ENCODE measurements at places on chromosomes 2 and 18. TPM values are rescaled to one million over a fixed set of nuclear protein-coding genes. Genes with fewer than 3 reads are reported as not detected.

GRCh38 chr2:144944546-144945220, 424.8 kb upstream of the ZEB2 start:
- no peak overlapping the region for H3K27ac ChIP-seq
- no peaks in the 10 kb centered on the region for H3K36me3 ChIP-seq
- no peak for DNase-seq
- peaks cover 3% of the 10 kb centered on the region for H3K4me1 ChIP-seq
- H3K27me3 ChIP-seq, result no peaks in the 10 kb centered on the region

SOX11 gene
- 0.93 TPM for total RNA-seq

- no peaks in the 10 kb centered on the region for H3K36me3 ChIP-seq
- H3K4me1 ChIP-seq, result no peaks in the 10 kb centered on the region
- no peak overlapping the region for H3K27ac ChIP-seq
- H3K4me3 ChIP-seq, result no peak overlapping the region
- H3K27me3 ChIP-seq, result peaks cover 22% of the 10 kb centered on the region
- no peak for DNase-seq
Observed at GRCh38 chr2:113869253-113869652, 20.6 kb upstream of the ACTR3 start.

GRCh38 chr2:85828725-85829124, 60.1 kb downstream of the ST3GAL5 start:
- H3K27ac ChIP-seq, result no peak overlapping the region
- peaks cover 10% of the 10 kb centered on the region for H3K4me1 ChIP-seq
- no peaks in the 10 kb centered on the region for H3K27me3 ChIP-seq

FSIP2 gene
- total RNA-seq, result 0.05 TPM

DNA sequence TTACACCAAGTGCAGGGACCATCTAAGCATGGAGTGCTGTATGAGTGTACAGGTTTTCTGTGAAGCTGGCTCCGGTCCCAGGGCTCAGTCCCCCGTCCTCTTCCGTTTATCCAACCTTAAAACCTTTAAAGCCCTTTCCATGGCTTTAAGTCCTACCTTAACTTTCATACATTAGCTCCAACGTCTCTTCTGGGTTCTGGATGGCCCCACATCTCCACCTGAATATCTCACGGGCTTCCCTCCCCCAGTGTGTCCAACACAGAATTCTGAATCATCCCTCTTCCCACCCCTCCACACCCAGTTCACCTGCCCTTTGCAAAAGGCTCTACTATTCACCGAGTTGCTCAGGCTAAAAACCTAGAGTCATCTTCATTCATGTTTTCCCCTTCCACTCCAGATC, 12.8 kb downstream of the ARHGAP25 start:
- no peaks in the 10 kb centered on the region for H3K4me1 ChIP-seq
- no peak for DNase-seq
- H3K27me3 ChIP-seq, result peaks cover 8% of the 10 kb centered on the region
- H3K36me3 ChIP-seq, result no peaks in the 10 kb centered on the region
- H3K4me3 ChIP-seq, result no peak overlapping the region
- no peak overlapping the region for H3K27ac ChIP-seq

- H3K4me1 ChIP-seq, result peaks cover 30% of the 10 kb centered on the region
- H3K27me3 ChIP-seq, result peaks cover 17% of the 10 kb centered on the region
- H3K27ac ChIP-seq, result peak overlapping the region; percentile 70
- no peak for DNase-seq
- no peaks in the 10 kb centered on the region for H3K36me3 ChIP-seq
Observed at GRCh38 chr18:23690505-23691068, 1.3 kb downstream of the LAMA3 start.

DNA sequence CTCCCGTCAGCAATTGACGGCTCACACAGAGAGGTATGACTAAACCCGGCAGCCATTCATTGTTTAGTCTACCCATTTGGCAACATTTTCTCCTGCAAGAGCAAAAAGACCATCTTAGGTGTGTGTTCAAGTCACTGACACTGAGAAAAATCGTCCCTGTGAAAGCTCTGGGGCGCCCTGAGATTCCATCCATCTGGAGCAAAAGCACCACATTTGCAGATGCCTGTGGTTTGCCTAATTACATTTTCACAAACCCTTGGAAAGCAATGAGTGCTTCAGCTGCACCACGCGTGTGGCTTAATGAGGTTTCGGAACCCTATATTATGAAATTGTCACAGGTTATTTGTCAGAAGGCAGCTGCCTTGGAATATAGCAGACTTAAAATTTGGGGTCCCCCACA, 110.7 kb upstream of the PTPRM start:
- peaks cover 30% of the 10 kb centered on the region for H3K4me1 ChIP-seq
- H3K27me3 ChIP-seq, result no peaks in the 10 kb centered on the region
- no peak overlapping the region for H3K4me3 ChIP-seq

DNA sequence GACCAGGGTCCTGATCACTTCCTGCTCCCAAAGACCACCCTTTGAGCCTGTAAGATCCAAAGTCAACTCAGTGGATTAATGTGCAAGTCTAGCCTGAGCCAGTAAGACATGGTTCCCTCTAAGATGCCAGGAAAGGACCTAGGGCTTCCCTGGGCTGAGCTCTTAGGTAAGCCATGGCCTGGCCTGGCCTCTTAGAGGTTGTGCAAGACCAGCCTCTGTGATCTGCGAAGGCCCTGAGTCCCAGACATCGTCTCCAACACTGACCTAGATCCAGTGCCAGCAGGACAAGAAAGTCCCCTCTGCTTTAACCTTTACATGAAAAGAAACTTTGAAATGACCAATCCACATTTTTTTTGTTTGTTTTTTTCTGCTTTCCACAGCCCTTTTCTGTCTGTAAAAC, 73.6 kb upstream of the CYP1B1 start:
- H3K4me3 ChIP-seq, result no peak overlapping the region
- peaks cover 14% of the 10 kb centered on the region for H3K4me1 ChIP-seq
- H3K36me3 ChIP-seq, result no peaks in the 10 kb centered on the region
- no peak overlapping the region for H3K27ac ChIP-seq

ITGA4 gene
- 0.74 TPM for total RNA-seq

DNA sequence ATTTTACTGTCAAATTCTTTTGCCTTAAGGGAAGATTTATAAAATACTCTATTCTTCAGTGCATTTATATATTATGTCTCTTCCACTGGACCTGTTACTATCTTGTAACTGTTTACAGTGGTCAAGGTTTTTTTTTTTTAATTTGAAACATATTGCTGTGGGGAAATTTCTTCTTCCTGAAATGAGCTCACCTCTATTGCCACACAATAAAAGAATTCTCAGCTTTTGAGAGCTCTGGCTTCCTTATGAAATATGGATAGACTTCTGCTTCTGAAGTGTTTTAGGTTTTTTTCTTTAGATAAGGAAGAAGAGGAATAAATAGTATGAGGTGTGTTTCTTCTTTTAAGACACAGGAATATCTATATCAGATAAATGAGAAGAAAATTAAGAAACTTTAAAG, 7.7 kb downstream of the VRK2 start:
- H3K27ac ChIP-seq, result no peak overlapping the region
- peaks cover 11% of the 10 kb centered on the region for H3K36me3 ChIP-seq
- peaks cover 54% of the 10 kb centered on the region for H3K4me1 ChIP-seq
- H3K4me3 ChIP-seq, result no peak overlapping the region
- no peak for DNase-seq

- peaks cover 4% of the 10 kb centered on the region for H3K36me3 ChIP-seq
- DNase-seq, result no peak
- no peak overlapping the region for H3K27ac ChIP-seq
- H3K4me1 ChIP-seq, result peaks cover 37% of the 10 kb centered on the region
- H3K4me3 ChIP-seq, result no peak overlapping the region
Observed at GRCh38 chr18:79571211-79572092, 108.2 kb upstream of the CTDP1 start.

CCDC148 gene
- 0.30 TPM for total RNA-seq

LIMS4 gene
- total RNA-seq, result 2.1 TPM

DNA sequence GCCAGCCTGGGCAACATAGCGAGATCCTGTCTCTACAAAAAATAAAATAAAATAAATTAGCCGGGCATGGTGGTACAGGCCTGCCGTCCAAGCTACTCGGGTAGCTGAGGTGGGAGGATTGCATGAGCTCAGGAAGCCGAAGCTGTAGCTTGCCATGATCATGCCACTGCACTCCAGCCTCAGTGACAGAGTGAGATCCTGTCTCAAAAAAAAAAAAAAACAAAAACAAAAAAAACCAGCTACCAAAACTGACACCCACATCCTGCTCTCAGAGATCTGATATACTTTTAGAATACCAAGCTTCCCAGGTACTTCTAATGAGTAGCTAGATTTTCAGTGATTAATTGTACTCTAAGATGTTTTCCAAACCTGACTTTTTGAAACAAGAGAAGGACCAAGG, 74.0 kb downstream of the TTC27 start:
- DNase-seq, result no peak
- peaks cover 22% of the 10 kb centered on the region for H3K4me1 ChIP-seq

DNA sequence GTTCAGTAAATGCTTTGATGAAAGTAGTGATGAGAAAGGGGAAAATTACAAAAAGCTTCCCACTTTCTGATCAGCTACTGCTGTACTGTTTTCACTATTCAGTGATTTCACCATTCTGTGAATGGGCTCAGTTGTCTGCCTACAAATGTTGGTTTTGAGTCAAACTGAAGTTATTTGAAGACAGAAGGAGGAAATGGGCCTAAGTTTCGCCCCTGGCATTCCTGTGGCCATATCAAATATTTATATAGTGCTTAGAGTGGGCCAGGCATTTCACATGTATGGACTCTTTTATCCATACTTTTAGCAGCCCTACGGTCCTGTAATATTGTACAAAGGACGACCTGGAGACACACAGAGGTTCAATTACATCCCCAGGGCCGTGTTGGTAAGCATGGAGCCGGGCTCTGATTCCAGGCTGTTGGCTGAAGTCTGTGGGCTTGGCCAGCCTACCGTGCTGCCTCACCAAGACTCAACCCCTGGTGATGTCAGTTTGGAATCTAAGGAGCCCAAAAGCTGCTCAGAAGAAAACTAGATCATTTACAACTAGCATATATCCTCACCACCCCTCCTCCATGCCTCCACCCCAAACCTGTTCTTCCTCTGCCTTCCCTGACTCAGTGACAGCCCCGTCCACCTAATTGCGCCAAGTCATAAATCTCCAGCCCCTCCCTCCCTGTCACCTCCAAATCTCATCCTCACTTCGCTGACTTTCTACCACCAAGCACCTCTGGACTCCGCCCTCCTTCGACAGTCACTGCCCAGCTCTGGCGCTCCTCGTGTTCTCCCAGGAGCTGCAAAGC, 10.1 kb upstream of the GRHL1 start:
- H3K27me3 ChIP-seq, result peaks cover 35% of the 10 kb centered on the region
- no peaks in the 10 kb centered on the region for H3K4me1 ChIP-seq
- no peak overlapping the region for H3K4me3 ChIP-seq
- no peak overlapping the region for H3K27ac ChIP-seq
- no peaks in the 10 kb centered on the region for H3K36me3 ChIP-seq

Measured in left ventricle myocardium inferior (tissue), 1 donor.